ENCODE measurements at places on chromosomes 11 and 22.

- DNase-seq, result no peak
Observed at GRCh38 chr22:47608421-47608820, 846.0 kb downstream of the TBC1D22A start.

- no peak for DNase-seq
Observed at GRCh38 chr22:23267226-23268043, 87.1 kb downstream of the BCR start.

DNA sequence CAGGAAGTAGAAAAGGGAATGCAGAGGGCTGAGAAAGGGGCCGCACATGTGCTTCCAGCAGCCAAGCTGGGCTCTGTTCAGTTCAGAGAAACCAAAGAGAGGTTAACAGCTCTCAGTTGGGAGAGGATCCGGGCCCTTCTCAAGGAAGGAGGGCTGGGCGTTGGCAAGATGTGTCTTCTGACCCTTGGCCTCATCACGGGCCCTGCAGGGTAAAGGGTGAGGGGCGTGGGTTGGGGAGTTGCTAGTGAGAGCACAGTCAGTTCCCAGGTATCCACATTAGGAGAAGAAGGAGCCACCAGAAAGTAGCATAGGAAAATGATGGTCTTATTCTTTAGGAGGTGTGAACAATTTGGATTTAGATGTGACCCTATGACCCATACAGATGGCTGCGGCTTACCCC is 73.0 kb downstream of the OSBP2 start:
- no peak for DNase-seq

GRCh38 chr22:49295465-49295743 is 532.3 kb downstream of the BRD1 start:
- no peak for DNase-seq

- no peak for DNase-seq
Observed at GRCh38 chr11:125245299-125245698, 80.7 kb downstream of the PKNOX2 start.

- no peak for DNase-seq
Observed at GRCh38 chr22:28911304-28911690, 27.9 kb downstream of the ZNRF3 start.

All from amygdala (tissue), 56 donors.